ENCODE measurements at places on chromosomes 3 and 15. TPM values are rescaled to one million over a fixed set of nuclear protein-coding genes. Genes with fewer than 3 reads are reported as not detected.
A peak's percentile ranks its signal among the peaks of the same experiment; 100 is the strongest.

The ARMC8 gene
- 46.4 TPM for polyA plus RNA-seq

The LSMEM2 gene
- 0.39 TPM for polyA plus RNA-seq

- no peak overlapping the region for H3K4me3 ChIP-seq
- no peaks in the 10 kb centered on the region for H3K27me3 ChIP-seq
- DNase-seq: peak; percentile 53
- no peaks in the 10 kb centered on the region for H3K36me3 ChIP-seq
Measured at GRCh38 chr3:44045476-44046275, 196.0 kb upstream of the TOPAZ1 start.

The FBXW12 gene
- not detected for polyA plus RNA-seq

- no peak for DNase-seq
- H3K4me3 ChIP-seq: no peak overlapping the region
- H3K27ac ChIP-seq: no peak overlapping the region
- H3K4me1 ChIP-seq: no peaks in the 10 kb centered on the region
- H3K27me3 ChIP-seq: no peaks in the 10 kb centered on the region
Measured at GRCh38 chr3:53122933-53123305, 7.3 kb downstream of the RFT1 start.

DNA sequence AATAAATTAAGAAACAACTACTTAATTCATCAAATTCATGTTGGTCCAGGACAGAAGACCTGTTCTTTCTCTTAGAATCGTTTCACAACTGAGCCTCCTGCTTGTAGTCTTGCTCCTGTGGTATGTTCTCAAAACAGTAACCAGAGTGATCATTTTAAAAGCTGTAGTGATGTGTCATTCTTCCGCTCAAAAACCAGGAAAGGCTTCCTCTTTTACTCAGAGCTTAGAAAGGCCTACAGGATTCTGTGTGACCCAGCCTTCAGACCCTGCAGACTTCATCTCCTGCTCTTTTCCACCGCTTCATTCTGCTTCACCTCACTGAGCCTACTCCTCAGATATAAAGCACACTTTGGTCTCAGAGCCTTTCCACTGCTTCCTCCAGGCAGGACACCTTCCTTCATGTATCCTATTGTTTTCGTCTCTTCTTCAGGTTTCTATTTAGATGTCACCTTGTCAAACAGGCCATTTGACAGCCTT lies 22.7 kb downstream of the ST6GAL1 start:
- no peaks in the 10 kb centered on the region for H3K36me3 ChIP-seq
- DNase-seq: no peak
- H3K27me3 ChIP-seq: no peaks in the 10 kb centered on the region

Data from hepatocyte (in vitro differentiated cells).